ENCODE measurements at places on chromosomes 2 and 18.

- no peak for DNase-seq
Observed at GRCh38 chr2:167965907-167966761, 281.3 kb downstream of the STK39 start.

- peak; percentile 7 for DNase-seq
Observed at GRCh38 chr2:43576981-43577892, 18.6 kb downstream of the THADA start.

DNA sequence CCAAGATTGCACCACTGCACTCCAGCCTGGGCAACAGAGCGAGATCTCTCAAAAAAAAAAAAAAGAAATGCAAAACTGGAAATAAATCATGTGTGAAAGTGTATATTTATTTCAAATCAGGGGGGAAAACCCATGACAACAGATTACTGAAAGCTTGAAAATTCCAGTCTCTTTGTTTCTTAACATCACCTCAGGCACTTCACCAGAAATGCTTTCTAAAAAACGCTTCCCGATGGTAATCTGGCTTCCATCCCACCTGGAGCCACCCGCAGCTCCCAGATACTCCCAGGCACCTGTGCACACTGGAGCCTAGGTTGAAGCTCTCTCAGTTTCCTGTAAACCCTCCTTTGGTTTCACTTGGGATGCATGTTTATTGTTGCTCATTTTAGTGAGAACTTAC, 7.2 kb upstream of the ITGB6 start:
- DNase-seq = no peak

DNA sequence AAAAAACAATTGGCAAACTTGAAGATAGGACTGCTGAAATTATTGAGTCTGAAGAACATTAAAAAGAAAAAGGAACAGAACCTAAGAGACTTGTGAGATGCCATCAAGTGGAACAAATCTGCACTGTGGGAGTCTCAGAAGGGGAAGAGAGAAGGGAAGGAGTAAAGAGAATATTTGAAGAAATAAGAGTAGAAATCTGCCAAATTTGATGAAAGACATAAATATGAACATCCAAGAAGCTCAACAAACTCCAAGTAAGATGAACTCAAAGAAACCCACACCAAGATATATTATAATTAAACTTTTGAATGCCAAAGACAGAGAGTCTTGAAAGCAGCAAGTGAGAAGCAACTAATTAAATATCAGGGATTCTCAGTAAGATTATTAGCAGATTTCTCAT, 102.7 kb downstream of the ZNF519 start:
- no peak for DNase-seq

- DNase-seq = peak; percentile 40
Observed at GRCh38 chr18:35407871-35408481, 30.8 kb upstream of the ZNF396 start.

- no peak for DNase-seq
Observed at GRCh38 chr2:159155791-159156190, 130.7 kb downstream of the WDSUB1 start.

DNA sequence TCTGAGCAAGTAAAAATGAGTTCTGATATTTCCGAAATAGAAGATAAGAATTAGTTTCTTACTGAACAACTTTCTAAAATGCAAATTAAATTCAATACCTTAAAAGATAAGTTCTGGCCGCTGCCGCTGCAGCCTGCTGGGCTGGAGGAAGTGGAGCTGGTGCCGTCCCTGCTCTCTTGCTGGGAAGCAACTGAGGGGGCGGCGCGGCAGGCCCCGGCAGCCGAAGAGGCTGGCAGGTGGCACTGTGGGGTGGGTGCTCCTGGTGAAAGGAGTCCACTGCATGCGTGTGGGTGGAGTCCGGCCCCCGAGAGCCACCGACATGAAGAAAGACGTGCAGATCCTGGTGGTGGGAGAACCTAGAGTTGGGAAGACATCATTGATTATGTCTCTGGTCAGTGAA, 89.5 kb upstream of the ZNF519 start:
- no peak for DNase-seq

DNA sequence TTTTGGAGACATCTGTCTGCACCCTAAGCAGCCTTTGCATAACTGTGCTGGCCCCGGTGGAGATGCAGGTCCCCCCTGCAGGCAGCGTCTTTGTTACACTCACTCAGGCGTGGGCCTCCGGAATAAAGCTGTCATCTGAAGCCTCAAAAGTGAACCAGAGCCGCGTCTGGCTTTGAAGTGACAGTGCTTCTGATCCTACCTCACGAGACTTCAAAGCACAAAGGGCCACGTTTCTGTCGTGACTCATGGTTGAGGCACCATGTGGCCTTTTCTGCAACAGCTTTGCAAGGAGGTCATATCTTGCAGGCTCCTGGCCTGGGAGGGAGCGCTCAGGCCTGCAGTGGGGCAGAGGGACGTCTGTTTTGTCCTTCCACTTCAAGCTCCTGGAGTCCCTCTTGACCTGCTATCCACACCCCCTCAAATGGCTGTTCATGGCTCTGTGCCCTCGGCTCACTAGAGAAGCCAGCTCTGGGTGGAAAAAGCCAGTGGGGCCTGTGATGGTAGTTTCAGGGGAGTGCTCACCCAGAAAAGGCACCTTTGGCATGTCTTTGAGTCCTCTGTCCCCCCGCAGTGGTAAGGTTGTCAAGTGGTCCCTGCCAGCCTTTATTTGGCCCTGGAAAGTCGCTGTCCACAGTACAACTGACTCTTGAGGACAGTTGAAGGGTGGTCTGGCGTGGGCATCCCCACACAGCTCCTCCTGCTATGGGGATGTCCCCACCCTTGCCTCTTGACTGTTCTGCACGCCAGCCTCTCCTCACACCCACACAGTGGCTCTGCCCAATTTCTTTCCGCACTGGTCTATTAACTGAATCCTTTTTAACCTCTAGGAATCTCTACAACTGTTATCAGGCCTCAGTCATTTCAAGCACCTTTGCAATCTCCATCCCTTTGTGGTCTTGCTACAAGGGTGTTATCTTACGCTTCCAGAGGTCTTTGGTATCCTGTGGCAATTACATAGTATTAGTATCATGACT, 19.3 kb downstream of the GPR55 start:
- DNase-seq = no peak

DNA sequence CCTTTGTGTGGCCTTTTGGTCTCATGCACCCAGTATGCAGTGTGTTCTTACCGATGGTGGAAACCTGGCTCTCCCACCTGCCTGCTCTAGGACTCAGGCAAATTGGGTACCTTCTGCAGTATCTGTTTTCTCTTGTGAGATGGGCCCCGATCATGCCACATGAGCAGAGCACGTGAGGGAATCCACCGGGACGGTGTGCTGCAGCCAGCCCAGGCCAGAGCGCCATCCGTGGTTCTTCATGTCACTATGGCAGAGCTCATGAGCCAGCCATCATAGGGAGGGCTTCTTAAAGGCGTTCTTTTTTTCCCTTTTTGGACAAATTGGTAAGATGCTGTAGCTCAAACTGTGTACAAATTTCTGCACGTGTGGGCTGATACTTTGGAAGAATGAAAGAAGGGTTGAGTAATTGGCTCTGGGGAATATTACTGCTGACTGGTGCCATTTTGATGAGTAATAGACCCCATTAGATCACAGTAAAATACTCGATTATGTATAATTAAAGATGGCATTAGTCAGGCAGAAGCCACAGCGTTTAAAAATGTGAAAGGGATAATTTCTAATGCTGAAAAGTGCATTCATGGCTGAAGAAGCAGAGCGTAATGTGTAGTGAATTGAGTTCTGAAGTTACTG, 19.2 kb downstream of the SH3RF3 start:
- DNase-seq = no peak

DNA sequence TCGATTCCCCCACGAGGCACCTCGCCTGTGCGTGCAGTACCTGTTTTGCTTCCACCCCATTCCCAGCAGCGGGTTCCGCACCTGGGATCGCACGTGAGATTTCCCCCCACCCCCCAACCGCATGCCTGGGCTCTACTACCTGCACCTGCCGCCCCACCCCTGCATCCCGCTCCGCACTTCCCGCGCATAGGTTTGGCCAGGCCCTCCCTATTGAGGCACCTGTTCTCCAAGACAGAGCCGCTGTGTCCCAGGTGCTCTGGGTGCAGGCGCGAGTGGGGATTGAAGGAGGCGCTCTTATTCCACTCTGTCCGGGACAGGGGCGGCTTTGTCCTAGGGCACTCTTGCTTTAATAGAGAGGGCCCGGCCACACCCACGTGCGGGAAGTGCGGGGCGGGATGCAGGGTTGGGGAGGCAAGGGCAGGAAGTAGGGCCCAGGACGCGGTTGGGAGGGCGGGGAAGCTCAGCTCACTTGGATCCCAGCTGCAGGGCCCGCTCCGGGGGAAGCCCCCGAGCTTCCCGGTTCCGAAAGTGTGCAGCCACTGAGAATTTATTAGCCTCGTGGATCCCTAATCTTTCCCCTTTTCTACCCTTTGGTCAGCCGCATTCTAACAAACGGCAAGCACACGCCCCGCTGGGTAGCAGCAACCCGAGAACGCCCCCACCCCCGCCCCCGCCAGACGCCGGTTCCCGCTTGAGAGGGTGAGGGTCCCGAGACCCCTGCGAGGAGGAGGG, 670 bp upstream of the MOCOS start:
- no peak for DNase-seq

GRCh38 chr18:43606795-43607194, 329.5 kb upstream of the SYT4 start:
- DNase-seq = peak; percentile 67

DNA sequence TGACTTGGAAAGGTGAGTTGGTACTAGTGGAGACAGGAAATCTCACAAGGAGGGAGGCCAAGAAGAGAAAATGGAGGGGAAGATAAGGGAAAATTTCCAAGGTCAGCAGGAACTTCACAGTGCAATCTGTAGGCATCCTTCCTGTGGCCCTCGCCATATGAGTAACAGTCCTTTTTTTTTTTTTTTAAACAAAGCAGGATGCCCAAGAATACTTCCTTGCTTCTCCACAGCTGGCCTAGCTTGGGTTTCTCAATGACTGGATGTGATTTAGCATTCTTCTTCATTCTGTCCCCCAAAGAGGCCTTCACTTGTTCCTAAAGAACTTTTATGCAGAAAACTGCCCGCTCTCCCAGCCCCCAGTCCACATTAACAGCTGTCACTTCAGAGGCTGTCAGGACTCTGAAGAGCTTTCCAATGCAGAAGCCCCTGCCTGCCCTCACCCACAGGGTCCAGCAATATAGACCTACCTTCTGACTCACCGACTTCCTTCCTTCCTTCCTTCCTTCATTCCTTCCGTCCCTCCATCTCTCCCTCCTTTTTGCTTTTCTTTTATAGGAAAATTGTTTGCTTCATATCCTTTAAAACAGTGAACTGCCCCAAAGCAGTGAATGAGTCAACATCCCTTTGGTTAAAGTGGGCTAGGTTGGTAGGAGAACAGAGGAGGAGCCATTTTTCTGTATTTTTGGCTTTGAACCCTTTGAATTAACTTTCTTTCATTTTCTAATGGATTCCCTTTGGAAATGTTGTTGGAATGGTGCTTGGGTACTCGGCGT, 172.0 kb downstream of the MGAT5 start:
- DNase-seq = no peak

DNA sequence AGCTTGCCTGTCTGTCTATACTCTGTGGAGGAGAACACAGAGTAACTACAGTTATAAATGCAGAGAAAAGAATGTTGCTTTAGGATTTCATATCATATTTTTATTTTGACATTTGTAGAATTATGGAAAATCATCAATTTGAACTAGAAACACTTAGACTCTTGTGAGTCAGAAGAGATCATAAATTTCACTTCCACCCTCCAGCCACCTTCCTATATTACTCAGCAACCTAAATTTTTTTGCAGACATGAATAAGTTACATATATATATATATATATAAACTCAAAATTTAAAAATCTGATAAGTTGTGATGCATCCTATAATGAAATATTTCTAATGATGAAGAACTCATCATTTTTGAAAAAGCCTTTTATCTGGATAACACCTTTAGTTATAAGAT, 172.3 kb downstream of the PIEZO2 start:
- DNase-seq = no peak

DNA sequence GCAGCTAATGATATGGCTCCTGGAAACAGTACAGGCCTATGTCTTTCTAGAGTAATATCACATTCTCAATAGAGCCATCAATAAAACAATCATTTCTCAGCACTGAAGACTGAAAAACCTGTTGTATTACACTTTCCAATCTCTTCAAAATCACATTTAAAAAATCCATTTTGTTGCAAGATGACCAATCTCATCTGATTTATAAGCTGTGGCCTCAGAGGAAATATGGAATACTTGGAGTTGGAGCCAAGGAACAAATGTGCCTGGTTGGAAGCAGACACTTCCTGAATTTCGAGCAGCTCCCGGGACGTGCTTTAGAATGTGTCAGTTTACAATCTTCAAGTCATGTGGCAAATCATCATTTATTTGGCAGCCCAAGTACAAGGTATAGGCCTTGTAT, 114.5 kb downstream of the ADCYAP1 start:
- no peak for DNase-seq

- DNase-seq = no peak
Observed at GRCh38 chr2:130261970-130262760, 63.9 kb upstream of the TUBA3E start.

- no peak for DNase-seq
Observed at GRCh38 chr2:118670276-118670675, 177.2 kb downstream of the EN1 start.

GRCh38 chr2:209383212-209383611, 40.6 kb upstream of the MAP2 start:
- DNase-seq = no peak

DNA sequence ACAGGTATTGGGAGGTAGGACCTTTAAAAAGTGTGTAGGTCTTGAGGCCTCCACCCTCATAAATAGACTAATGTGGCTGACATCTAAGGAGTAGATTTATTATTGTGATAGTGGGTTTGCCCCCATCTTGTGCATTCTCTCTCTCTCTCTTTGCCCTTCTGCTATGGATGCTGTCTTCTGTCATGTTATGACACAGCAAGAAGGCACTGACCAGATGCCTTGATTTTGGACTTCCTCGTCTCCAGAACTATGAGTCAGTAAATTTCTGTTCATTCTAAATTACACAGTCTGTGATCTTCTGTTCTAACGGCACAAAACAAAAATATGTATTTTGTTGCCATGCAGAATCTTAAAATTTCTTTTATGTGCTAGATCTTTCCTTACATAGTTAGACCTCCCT, 66.9 kb downstream of the ATAD2B start:
- DNase-seq = no peak

- no peak for DNase-seq
Observed at GRCh38 chr2:34831096-34831495, 1232.0 kb upstream of the FAM98A start.

- peak; percentile 53 for DNase-seq
Observed at GRCh38 chr2:118168615-118169014, 80.3 kb downstream of the INSIG2 start.

All from NCI-H524 (cell line).